ENCODE measurements at places on chromosomes 5 and 9.

DNA sequence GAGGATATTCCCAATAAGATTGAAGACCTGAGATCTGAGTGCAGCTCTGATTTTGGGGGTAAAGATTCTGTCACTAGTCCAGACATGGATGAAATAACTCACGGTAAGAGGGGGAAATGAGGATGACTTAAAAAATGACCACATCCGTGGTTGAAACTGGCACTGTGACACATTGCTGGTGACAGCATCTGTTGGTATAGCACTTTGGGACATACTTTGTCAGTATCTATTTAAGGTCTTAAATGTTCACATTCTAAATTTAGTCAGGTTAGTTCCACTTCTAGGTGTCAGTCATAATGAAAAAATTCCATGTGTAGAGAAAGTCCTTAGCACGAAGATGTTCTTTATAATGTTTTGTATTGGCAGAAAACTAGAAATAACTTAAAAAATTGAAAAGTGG, 70.9 kb downstream of the GAPVD1 start:
- DNase-seq: no peak

GRCh38 chr5:111680737-111681413, 76.1 kb downstream of the NREP start:
- peak; percentile 12 for DNase-seq

DNA sequence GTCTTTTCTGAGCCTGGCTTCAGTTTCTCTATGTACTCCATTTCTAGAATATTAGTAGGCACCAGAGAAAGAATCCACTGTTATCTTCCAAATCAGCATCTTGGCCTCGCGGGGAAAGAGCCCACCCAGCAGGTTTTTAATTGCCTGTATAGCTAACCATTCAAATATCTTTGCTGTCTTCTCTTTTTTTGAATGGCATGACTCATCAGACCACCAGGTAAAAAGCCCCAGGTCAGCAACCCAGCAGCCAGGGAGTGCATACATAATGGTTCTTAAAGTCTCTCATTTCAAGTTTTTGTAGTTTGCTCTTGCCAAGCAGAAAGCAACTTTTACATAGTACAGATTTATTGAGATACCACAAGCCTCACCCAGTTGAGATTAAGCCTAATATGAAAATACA, 50.7 kb downstream of the TMEM167A start:
- DNase-seq: no peak

DNA sequence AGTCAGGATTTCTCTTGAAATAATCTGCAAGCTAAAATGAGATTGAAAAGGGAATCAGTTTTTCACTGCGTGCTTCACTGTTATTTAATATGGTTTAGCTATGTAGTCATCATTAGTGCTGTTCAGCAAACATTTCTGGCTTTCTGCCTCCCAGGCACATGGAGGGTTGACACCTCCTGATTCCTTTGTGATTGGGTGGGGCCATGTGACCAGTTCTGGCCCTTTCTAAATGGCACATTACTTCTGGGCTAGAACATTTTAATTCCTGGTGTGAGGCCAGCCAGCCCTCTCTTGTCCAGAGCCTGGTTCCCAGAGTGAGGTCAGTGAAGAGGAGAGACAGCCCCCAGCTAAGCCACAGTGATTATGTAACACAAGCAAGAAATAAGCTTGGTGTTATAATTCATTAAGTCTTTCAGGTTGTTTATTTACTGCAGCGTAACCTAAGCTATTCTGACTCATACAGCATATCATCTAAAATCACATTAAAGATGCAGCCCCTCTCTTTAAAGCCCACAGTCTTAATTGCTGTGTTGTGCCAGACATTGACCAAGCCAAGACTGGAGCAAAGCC, 17.4 kb upstream of the ARSI start:
- DNase-seq: no peak

DNA sequence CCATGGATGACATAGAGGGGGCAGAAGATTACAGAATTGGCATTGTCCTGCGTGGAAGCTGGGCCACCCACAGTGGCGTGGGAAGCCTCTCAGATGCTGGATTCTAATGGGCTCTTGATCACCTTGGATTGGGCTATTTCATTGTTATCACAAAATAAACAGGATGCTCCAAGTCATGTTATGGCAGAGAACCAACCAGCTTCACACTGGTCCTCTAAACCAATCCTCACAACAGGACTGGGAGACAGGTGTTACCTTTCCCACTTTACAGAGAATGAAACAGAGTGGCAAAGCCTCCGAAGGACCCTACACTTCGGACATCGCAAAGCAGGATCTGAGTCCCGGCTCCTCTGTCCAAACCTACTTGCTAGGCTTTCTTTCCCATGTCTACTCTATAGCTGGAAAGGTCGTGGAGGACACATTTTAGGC, 455 bp upstream of the SMIM3 start:
- DNase-seq: peak; percentile 5

Measured in NCI-H1105 treated with DMSO at 0.1 percent for 48 hours (cell line).